ENCODE measurements at places on chromosomes 6 and 20. TPM values are rescaled to one million over a fixed set of nuclear protein-coding genes. Genes with fewer than 3 reads are reported as not detected.

RRAGD gene
- 4.5 TPM for total RNA-seq

BPI gene
- total RNA-seq = 7.7 TPM

DNA sequence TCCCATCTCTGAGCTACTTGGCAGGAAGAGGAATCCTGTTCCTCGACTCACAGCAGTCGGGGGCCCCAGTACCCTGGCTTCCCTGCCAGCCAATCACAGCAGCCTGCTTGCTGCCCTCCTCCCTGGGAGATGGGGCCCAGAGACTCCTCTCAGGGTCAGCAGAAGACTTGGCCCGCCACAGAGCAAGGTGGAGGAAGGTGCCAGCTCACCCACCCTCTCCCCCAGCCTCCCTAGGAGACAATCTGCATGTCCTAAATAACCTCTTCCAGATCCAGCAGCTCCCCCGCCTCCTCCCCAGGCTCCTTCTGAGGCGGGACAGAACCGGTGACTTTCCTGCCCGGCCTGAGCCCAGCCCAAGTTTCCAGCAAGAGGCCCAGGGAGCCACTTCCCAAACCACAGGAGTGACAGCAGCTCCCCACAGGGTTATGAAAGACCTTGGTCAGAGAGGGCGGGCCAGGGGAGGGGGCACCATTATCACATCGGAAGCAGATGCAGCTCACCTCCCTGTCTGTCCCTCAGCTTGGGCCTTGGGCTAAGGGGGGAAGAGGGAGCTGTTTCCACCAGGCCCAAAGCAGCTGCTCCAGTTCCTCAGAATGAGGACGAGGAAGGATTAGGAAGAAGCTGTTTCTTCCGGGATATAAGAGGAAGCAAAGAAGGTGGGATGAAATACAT lies 2.3 kb downstream of the CCND3 start:
- H3K27me3 ChIP-seq = no peaks in the 10 kb centered on the region
- H3K4me1 ChIP-seq = peaks cover 37% of the 10 kb centered on the region
- H3K36me3 ChIP-seq = peaks cover 7% of the 10 kb centered on the region
- H3K4me3 ChIP-seq = peak overlapping the region; percentile 81

DNA sequence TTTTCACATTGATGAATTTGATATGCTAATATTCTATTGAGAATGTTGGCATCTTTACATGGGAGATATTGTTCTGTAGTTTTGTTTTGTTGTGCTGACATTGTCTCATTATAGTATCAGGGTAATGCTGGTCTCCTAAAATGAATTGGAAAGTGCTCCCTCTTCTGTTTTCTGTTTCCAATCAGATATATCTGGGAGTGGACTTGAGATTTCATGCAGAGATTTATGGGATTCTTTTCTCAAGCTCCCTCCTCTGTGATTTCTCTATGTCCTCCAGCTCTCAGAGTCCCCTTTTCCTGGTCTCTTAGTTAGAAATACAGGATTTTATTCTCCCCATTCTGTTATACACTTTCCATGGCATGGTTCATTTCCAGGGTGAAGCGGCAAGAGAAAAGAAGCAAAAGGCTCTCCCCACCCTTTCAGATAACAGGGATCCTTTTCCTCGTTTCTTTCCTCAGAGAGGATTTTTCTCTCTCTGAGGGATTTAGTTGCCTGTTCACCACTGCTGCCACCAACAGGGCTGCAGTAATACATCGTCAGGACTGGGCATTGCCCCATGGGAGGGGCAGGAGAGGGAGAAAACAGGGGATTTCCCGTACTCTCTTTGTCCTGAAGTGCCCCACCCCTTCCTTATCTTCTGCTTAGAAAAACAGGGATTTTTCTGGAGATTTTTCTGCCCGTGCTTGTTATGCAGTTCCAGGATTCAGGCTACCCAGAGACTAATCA lies 59.3 kb upstream of the STMND1 start:
- no peaks in the 10 kb centered on the region for H3K27me3 ChIP-seq
- H3K36me3 ChIP-seq = no peaks in the 10 kb centered on the region

DNA sequence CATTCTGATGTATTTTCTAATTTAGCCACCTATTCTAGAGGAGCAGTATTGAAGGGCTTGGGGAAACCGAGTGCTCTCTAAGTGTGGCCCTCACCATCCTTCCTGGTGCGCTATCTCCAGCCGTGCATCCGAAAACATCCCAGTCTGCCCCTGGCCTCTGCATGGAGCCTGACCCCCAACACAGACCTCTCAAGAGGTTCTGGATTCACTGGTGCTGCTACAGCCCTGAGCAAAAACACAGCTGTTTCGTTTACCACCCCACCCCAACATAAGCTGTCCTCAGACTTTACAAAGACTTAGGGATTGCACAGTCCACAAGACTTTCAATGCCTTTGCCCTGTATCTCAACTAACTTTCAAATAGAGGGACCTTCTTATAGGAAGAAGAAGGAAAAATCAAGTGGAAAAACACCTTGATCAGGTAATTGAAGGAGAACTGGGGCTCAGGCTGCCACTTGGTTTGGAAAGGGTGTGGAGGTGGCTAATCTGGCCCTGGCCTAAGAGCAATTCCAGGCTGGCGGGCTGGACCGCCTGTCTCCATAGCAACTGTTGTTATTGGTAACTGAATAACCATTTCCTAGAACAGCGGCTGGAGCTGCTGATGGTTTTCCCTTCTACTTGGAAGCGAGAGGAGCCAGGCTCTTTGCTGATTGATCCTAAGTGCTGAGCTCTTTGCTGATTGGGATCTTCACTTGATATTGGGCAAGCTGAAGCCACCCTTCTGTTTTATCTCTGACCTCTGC lies 90.2 kb upstream of the TOX2 start:
- H3K4me3 ChIP-seq = no peak overlapping the region
- H3K27me3 ChIP-seq = peaks cover 15% of the 10 kb centered on the region
- no peak for DNase-seq
- H3K4me1 ChIP-seq = no peaks in the 10 kb centered on the region
- H3K36me3 ChIP-seq = no peaks in the 10 kb centered on the region

DNA sequence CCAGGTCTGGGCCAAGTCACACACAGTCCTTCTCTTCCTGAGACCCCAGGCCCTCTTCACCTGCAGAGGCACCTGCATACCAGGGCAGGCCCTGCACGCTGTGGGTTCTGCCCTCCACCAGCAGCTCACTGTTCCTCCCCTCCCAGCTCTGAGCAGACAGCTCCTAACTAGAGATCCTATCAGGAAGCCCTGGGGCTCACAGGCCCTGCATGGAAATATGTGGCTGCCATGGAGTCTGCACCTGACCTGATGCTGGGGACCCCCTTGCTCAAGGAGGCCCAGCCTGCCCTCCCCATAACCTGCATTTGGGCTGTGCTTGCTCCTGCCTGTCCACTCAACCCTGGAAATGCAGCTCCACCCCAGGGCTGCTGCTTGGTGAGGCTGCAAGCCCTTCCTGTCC lies 14.6 kb upstream of the HLA-G start:
- H3K27me3 ChIP-seq = peaks cover 31% of the 10 kb centered on the region
- no peak overlapping the region for H3K4me3 ChIP-seq
- peak; percentile 67 for DNase-seq
- H3K36me3 ChIP-seq = no peaks in the 10 kb centered on the region

All from osteocyte (in vitro differentiated cells).